ENCODE measurements at places on chromosomes 3 and 15.

DNA sequence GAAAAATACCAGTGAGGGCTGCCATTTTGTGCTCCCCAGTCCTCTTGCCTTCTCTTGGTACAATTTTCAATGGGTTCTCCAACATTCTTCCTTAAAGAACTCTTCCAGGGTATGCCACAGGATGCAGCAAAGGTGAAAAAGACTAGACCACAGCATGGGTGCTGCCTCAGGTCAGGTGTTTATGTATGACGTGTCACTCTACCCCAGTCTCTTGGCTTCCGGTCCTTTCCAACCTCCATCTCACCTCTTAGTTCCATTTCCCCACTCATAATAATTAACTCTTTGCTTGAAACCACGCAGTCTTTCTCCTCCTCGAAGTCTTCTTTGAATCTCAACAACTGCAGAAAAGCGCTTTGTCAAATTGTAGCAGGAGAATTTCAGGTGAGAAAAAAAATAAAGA is 104.7 kb upstream of the TBC1D5 start:
- no peak for DNase-seq

DNA sequence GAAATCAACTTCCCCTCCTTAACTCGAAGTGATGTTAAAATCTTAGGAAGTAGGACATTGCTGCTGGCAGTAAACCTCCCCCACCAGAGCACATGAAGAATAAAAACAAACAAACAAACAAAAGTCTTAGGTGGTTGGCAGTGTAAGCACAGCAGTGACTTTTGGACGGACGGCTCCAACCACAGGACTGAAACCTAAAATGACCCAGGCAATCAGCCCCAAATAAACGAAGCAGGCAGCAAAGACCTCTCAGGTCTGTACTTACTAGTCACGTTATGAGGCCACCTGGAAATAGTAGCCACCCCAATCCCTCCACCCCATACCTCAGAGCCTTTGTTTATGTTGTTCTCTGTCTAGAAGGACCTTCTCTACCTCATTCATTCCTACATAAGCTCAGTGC is 33.5 kb upstream of the HES1 start:
- DNase-seq: no peak

DNA sequence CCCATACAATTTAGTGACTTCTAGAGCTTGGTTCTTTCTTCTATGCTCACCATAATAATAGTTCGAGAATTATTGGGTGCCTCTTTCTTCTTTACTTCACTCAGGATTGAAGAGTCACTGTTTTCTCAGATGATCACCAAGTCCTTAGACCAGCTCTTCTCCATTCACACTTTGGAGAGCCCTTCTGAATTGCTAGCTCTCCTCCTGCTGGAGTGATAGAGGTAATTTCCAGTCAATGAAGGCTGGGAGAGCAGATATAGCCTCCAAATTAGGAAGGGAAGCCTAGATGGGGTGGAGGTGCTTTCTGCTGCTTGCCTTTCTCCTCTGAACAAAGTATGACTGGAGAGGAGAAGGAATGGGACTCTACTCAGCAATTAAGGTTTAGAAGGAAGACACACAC is 10.7 kb upstream of the BBX start:
- DNase-seq: no peak

GRCh38 chr15:97410897-97411575 is 549.5 kb upstream of the ARRDC4 start:
- DNase-seq: no peak

DNA sequence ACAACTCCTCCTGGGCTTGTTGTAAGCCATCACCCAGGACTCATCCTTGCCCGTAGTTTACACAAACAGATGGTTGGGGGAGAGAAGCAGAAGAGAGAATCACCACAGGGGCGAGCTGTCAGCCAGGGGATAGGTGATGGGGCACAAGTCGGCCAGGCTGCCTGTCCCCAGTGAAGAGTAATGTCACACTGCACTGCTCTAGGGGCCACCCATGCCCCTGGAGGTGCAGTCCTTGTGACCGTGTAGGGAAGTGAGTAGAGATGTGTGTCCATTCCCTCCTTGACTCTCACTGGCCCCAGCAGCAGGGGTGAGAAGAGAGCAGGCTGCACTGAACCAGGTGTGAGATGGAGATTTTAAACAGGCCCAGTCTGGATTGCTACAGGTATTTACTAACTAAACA is 17.1 kb upstream of the PRSS50 start:
- no peak for DNase-seq

- DNase-seq: no peak
Measured at GRCh38 chr15:51629612-51630011, 7.0 kb upstream of the DMXL2 start.

- no peak for DNase-seq
Measured at GRCh38 chr3:111534701-111535100, 7.3 kb upstream of the CD96 start.

DNA sequence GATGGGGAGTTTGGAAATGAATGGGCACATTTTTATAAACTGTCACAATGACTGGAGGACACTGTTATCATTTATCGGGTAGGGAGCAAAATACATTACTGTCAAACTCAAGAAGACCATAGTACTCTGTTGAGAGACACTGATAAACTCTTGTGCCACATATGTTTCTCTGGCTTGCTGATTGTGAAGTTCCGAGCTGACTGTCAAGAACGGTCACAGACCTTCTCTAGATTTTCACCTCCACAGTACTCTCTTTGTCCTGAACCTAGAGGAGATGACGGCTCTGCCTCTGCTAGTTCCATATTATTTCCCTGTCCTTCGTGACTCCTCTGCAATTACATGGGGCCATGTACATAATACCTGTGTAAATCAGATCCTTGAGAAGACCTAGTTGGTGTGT is 451.9 kb downstream of the LPP start:
- no peak for DNase-seq

- no peak for DNase-seq
Measured at GRCh38 chr3:141280690-141281089, 49.1 kb downstream of the PXYLP1 start.

DNA sequence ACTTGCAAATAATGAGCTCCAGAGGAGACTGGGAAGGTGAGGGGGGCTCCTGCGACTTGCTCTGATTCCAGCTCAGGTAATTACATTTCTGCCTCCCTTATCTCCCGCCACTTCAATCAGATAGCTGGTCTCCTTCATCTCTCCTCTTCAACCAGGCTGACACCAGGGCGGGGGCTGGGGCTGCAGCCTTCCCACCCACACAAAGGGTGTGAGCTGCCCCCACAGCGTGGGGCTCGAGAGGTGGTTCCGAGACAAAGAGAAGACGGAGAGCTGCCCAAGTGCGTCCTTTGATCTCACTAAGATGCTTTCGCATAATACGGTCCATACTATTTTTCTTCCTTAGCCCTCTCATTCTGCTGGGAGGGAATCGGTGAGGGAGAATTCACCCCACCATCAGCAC is 139.7 kb downstream of the NSMCE3 start:
- no peak for DNase-seq

DNA sequence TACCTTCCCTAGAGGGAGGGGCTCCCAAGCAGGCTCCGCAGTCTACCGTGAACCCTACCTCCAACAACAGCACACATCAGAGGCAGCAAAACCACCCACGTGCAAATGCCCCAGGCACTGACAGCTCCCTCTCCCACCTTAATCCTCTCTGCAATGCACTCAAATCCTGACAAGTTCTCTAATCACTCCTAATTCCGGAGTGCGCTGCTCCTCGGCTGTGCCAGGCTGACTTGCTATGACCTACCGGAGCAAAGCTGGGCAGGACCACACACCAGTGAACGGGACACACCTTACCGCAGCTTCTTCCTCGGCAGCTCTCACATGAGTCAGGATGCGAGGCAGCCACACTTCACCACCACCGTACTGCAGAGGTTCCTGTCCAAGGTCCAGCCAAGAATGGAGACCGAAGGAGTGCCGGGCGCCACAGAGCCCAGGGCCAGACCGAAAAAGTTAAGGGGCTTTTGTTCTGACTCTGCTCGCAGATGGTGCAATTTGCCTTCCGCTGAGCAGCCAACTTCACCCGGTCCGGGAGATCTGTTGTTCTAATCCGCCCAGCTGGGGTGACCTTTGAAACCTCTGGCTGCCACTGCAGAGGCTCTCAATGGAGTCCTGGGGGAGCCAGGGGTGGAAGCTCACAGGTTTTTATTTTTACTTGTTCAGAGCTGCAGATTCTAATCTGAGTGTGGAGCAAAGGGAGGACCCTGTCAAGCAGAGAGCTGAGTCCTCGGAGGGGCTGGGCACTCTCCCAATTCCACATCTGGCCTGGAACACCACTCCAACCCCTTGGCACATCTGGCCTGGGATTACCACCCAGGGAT is 84.4 kb downstream of the MYLK start:
- no peak for DNase-seq

GRCh38 chr3:14691239-14691638 is 16.3 kb downstream of the C3orf20 start:
- no peak for DNase-seq

DNA sequence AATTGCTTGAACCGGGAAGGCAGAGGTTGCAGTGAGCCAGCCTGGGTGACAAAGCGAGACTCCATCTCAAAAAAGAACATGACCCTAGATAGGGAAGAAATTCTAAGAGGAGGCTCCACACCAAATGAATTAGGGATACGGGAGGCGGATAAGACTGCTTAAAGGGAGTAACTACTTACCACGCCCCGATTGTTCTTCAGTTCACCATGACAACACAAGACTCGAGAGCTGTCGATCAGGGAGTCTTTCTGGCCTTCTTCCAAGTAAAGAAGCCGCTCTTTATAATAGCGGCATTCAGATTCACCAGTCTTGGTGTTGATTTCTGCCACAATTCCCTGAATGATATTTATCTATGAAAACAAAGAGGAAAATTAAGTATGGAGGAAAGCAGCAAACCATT is 53.9 kb upstream of the TASOR start:
- no peak for DNase-seq

GRCh38 chr3:188656196-188656982 is 502.4 kb downstream of the LPP start:
- no peak for DNase-seq

DNA sequence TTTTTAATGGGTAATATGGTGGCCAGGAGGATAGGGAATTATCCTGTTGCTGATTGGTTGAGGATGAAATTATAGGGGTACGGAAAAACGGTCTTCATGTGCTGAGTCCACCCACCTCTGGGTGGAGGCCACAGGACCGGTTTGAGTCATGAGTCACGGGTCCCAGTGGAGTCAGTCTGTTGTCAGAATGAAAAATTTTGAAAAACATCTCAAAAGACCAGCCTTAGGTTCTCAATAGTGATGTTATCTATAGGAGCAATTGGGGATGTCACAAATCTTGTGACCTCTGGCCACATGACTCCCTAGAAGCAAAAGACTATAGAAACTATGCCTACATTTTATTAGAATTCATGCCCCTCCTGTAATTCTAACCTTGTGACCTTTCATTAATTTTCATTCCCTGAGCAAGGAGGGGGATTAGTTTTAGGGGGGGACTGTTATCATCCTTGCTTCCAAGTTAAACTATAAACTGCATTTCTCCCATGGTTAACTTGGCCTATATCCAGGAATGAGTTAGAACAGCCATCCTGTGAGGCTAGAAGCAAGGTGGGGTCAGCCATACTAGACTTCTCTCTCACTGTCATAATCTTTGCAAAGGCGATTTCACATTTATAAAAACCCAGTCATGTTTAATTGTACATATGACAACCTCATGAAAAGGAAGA is 101.2 kb downstream of the TCF12 start:
- no peak for DNase-seq

- DNase-seq: no peak
Measured at GRCh38 chr15:86231864-86232721, 152.4 kb downstream of the AGBL1 start.

GRCh38 chr3:94522488-94522887 is 459.6 kb downstream of the NSUN3 start:
- no peak for DNase-seq

GRCh38 chr3:39099738-39100499 is 7.5 kb downstream of the GORASP1 start:
- DNase-seq: no peak

DNA sequence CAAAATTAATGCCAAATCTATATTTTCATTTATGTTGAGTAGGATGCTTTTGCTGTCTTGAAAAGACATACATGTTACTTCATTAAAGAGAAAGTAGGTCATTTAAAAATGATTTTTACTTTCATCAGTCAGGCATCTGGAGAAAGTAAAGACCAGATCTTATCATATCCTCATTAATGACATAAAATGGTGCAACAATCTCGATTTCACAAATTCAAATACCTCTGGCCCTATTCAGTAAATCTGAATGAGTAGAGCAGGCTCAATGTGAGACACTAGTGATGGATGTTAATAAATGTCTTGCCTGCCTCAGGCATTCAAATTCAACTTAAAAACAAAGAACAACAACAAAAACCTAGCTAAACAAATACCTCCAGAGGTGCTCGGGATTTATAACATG is 714.1 kb downstream of the NAALADL2 start:
- DNase-seq: no peak

GRCh38 chr3:174202561-174202960 is 656.6 kb upstream of the NAALADL2 start:
- no peak for DNase-seq

DNA sequence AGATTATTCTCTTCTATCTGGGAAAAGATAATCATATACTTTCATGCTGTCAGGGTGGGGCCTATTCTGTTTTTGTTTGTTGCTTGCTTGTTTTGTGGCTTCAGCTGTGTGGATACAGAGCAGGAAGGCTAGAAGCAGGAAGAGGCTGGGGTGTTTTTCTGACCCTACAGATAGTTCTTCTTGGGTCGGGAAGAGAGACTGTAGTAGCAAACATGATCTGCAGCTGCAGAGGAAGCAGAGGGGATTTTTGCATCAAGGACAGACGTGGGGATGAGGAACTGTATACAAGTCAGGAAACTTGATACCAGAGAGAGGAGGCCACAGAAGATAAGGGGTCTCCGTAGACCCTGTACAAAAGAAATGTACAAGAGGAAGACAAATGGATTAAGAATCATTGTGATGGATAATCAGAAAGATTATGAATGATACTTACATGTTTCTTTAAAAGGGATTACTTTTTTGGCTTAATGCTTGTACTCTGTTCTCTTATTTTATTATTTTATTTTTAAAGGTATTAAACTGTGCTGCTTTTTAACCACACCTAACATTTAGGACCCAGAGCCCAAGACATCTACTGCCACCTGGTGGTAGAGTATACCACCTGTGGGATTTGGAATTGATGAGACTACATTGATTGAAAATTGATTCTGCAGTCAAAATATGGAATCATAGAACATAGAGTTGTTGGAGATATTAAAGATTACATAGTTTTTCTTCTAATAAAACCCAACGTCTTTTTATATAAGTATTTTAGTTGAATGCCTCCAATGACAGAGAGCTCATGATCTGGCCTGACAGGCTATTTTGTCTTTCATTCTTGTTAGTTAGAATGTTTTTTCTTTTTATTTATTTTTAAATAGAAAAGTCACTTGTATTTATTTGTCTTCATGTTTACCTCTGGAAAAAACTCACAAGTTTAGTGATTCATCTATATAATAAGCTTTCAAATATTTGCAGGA is 87.3 kb upstream of the ROPN1 start:
- DNase-seq: no peak

GRCh38 chr3:60215946-60216345 is 1035.3 kb downstream of the FHIT start:
- no peak for DNase-seq

GRCh38 chr15:95561463-95561862 is 769.0 kb upstream of the NR2F2 start:
- DNase-seq: no peak
